ENCODE measurements at places on chromosomes 4 and X. TPM values are rescaled to one million over a fixed set of nuclear protein-coding genes. Genes with fewer than 3 reads are reported as not detected.

STBD1 gene
- 3.2 TPM for total RNA-seq

SLC2A9 gene
- 1.8 TPM for total RNA-seq

TSPAN6 gene
- 70.6 TPM for total RNA-seq

ADGRG4 gene
- not detected for total RNA-seq

DNA sequence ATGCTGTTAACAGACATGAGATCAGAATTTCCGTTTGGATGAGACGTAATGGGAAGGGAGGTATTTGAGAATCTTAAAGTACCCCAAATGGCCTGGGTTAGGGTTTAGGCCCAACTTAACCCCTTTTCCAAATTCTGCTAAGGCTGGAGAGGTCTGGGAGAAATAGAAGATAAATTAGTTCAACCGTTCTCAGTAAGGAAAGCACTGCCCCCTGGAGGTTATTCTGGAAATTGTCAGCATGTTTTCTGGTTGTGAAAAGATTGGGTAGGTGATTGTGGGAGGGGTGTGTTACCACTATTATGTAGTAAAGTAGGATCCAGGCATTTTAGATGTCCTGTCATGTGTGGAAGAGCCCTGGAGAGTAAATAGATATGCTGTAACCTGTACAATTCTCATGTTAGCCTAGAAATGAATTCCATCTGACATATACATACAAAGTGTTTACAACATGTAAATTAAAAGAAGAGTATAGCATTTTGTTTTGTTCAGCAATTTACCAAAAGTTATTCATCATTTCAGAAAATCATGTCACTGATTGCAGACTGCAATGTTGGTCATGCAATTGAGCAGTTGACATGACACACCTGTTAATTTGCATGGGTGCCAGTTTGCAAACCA is 26.8 kb upstream of the GRXCR1 start:
- no peak overlapping the region for H3K4me3 ChIP-seq
- DNase-seq = peak; percentile 44
- no peaks in the 10 kb centered on the region for H3K27me3 ChIP-seq
- H3K27ac ChIP-seq = no peak overlapping the region
- no peaks in the 10 kb centered on the region for H3K36me3 ChIP-seq

GRCh38 chrX:56268888-56269287 is 36.7 kb downstream of the KLF8 start:
- no peak overlapping the region for H3K27ac ChIP-seq
- no peaks in the 10 kb centered on the region for H3K27me3 ChIP-seq
- H3K36me3 ChIP-seq = no peaks in the 10 kb centered on the region
- H3K4me1 ChIP-seq = no peaks in the 10 kb centered on the region
- no peak overlapping the region for H3K4me3 ChIP-seq

GRCh38 chr4:69096111-69096656 is at the start of gene UGT2B7:
Gene UGT2B7, plus strand, starts transcription at chr4:69096474. Its CDS starts 47 bp downstream, at chr4:69096521.
- peaks cover 22% of the 10 kb centered on the region for H3K4me1 ChIP-seq
- H3K27ac ChIP-seq = peak within 1 kb of the TSS; percentile 51
- H3K36me3 ChIP-seq = peaks cover 12% of the 10 kb centered on the region
- no peak for DNase-seq

- H3K4me3 ChIP-seq = no peak overlapping the region
- H3K27ac ChIP-seq = no peak overlapping the region
- peaks cover 9% of the 10 kb centered on the region for H3K4me1 ChIP-seq
- no peaks in the 10 kb centered on the region for H3K27me3 ChIP-seq
These were observed 963.3 kb downstream of the TRAM1L1 start for GRCh38 chr4:116122124-116122523.

- H3K4me3 ChIP-seq = no peak overlapping the region
- H3K27ac ChIP-seq = no peak overlapping the region
- H3K27me3 ChIP-seq = no peaks in the 10 kb centered on the region
- DNase-seq = no peak
- peaks cover 8% of the 10 kb centered on the region for H3K4me1 ChIP-seq
These were observed 1.9 kb upstream of the FRYL start for GRCh38 chr4:48781968-48782367.

DNA sequence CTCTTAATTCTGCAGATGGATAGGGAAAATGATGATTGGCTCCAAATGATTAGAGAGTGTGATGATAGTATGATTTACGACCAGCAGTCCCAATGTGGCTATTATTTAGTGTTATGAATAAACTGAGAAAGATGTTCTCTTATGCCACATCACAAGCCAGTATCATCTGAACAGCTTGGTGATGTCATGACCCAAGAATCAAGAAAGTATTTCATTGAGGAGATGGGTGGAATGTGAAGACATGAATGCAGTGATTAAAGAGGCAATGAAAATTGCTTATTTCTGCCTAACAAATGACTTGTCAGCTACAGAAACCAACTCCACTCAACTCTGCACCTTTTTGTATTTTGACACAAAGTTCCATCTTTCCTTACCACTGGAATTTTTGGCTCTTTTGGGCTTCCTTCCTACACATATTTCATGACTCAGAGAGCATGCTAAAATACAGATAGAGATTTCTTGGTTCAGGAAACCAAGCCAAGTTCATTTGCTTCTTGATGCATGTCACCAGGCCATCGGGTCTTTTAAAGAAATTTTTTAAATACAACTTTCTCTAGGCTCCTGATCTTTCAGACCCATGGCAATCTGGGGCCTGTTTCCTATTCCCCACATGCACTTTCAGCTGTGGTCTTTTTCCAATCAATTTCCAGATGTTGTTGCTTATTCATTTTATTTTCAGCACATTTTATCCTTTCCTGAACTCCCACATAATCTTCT is 174.2 kb downstream of the HHIP start:
- no peak for DNase-seq
- no peak overlapping the region for H3K27ac ChIP-seq
- no peak overlapping the region for H3K4me3 ChIP-seq
- H3K4me1 ChIP-seq = no peaks in the 10 kb centered on the region
- no peaks in the 10 kb centered on the region for H3K27me3 ChIP-seq

- no peak overlapping the region for H3K4me3 ChIP-seq
- H3K36me3 ChIP-seq = no peaks in the 10 kb centered on the region
- no peak for DNase-seq
- H3K27me3 ChIP-seq = no peaks in the 10 kb centered on the region
- no peak overlapping the region for H3K27ac ChIP-seq
These were observed 235.4 kb upstream of the FGF13 start for GRCh38 chrX:138946926-138947325.
